ENCODE measurements at places on chromosomes 5 and 9. TPM values are rescaled to one million over a fixed set of nuclear protein-coding genes. Genes with fewer than 3 reads are reported as not detected.

The SLC25A2 gene
- total RNA-seq = 1.9 TPM

The IL9 gene
- total RNA-seq = not detected

The STKLD1 gene
- 2.6 TPM for total RNA-seq

The PCDHGA11 gene
- 12.5 TPM for total RNA-seq

The PRR7 gene
- total RNA-seq = 4.1 TPM

The STOML2 gene
- total RNA-seq = 73.0 TPM

The F12 gene
- total RNA-seq = 5.4 TPM

DNA sequence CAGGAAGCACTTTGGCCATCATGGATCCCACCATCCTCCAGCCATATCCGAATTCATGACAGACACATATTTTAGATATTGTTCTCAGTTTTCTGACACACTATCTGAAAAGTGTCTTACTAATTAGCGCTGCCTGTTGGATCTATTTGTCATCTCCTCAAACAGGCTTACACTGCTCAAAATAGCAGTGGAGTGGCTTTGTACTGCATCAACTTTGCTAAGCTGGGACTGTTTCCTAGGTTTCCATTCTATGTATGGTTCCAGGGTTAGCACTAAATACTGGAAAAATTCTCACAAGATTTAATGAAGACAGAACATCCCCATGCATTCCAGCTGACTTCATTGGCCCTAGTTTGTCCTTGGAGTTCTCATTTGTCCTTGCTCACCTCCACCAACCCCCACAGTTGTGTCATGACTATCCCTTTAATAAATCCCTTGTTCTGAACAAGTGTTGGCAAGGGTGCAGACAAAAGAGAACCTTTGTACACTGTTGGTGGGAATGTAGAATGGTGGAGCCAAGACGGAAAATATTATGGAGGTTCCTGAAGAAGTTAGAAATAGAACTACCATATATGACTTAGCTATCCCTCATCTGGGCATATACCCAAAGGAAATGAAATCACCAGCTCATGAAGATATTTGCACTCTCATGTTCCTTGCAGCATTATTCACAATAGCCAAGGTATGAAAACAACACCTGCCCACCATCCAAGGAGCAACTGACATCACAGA lies 136.5 kb upstream of the RAI14 start:
- no peak overlapping the region for H3K4me3 ChIP-seq
- no peaks in the 10 kb centered on the region for H3K36me3 ChIP-seq
- H3K27me3 ChIP-seq = no peaks in the 10 kb centered on the region
- no peak for DNase-seq
- peaks cover 6% of the 10 kb centered on the region for H3K4me1 ChIP-seq

DNA sequence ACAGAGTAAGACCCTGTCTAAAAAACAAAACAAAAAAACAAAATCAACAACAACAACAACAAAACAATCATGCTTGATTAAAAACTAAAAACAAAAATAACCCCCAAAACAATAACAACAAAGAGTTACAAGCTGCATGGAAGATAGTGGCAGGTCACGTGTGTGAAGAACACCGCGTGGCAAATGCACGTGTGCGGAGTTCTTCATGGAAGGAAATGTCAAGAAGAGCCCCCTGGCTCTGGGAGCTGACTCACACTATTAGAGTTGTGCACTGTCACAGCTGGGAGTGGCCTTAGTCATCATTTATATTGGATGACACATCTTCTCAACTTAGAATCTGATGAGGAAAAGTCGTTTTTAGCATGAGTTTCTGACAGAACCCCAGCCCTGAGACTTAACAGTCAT lies 110.5 kb downstream of the JMY start:
- H3K4me3 ChIP-seq = no peak overlapping the region
- no peak overlapping the region for H3K27ac ChIP-seq
- no peaks in the 10 kb centered on the region for H3K27me3 ChIP-seq
- peaks cover 4% of the 10 kb centered on the region for H3K36me3 ChIP-seq
- no peak for DNase-seq

DNA sequence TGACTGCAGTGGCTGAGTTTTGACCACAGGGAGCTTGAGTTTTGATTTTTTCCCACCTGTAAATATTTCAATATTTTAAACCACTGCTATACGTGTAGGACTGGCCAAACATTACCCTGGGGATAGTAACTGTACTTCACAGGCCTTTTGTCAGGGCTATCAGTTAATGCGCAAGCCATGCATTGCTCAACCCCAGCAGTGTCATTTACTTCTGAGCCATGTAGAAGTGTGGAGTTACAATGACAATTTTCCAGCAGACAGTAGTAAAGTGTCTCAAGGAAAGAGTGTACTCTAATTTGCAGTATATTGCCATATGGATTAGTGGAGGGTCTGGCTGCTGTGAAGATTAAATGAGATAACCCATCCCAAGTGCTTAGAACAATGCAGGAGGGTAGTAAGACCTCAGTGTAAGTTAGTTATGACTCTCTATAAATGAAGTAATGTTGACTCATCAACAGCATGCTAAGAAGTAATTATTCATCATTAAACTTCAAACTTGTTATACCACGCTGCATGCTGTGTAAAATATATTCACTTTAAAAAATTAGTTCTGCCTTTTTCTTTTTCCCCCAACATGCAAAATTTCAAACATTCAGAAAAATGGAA lies 489.2 kb downstream of the KDM4C start:
- no peak overlapping the region for H3K4me3 ChIP-seq
- no peaks in the 10 kb centered on the region for H3K4me1 ChIP-seq
- DNase-seq = no peak

- DNase-seq = no peak
- no peak overlapping the region for H3K4me3 ChIP-seq
- no peak overlapping the region for H3K27ac ChIP-seq
- peaks cover 3% of the 10 kb centered on the region for H3K36me3 ChIP-seq
- H3K4me1 ChIP-seq = no peaks in the 10 kb centered on the region
- H3K27me3 ChIP-seq = no peaks in the 10 kb centered on the region
Measured at GRCh38 chr9:114570742-114571141, 16.8 kb upstream of the ATP6V1G1 start.

GRCh38 chr9:20087481-20087880 lies 298.6 kb upstream of the SLC24A2 start:
- H3K27ac ChIP-seq = no peak overlapping the region
- DNase-seq = no peak
- H3K36me3 ChIP-seq = peaks cover 10% of the 10 kb centered on the region
- no peaks in the 10 kb centered on the region for H3K4me1 ChIP-seq
- no peak overlapping the region for H3K4me3 ChIP-seq

DNA sequence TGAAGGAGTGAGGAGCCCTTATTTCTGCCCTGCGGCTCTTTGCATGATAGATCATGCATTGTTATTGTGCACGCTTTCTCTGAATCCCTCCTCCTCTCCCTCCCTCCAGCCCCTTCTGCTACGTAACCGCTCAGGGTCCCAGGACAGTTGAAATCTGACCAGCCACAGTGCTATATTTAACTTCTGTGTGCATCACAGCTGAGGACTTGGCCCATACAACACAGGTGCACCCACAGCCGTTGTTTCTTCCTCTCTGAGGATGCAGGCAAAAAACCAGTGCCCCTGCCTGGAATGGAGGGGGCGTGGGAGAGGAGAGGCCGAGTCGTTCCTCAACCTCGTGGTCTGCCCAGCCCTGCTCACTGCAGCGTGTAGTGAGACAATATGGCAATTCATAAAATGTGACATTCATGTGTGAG lies 335.6 kb upstream of the CLINT1 start:
- H3K27me3 ChIP-seq = peaks cover 2% of the 10 kb centered on the region
- H3K4me1 ChIP-seq = peaks cover 26% of the 10 kb centered on the region
- H3K36me3 ChIP-seq = peaks cover 6% of the 10 kb centered on the region
- DNase-seq = peak; percentile 53
- peak overlapping the region; percentile 92 for H3K27ac ChIP-seq
- no peak overlapping the region for H3K4me3 ChIP-seq

GRCh38 chr5:18329328-18329727 lies 695.1 kb downstream of the TAF11L14 start:
- H3K36me3 ChIP-seq = peaks cover 4% of the 10 kb centered on the region
- no peak overlapping the region for H3K4me3 ChIP-seq

GRCh38 chr5:157669701-157670097 lies 1.6 kb upstream of the C5orf52 start:
- H3K4me3 ChIP-seq = peak overlapping the region; percentile 96

DNA sequence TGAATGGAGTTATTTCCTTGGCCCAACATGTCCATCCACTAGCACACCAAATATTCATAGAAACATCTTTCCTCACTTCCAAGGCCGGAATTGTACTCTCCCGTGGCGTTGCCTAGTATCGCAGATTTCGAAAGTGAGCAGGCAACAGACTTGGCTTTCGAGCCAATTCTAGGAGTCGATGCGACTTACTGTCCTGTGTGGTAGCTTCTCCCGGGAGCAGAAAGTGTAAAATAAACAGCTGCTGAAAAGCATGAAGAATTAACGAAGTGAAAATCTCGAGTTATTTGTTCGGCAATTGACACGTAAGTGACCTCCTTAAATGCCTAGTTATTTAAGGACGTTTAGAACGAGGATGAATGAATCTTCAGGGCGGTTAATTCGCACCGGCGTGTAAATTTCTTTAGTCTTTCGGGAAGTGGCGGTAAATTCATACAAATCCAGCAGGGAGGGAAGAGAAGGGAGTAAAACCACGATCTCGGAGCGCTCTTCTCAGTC lies 449 bp upstream of the PCSK5 start:
- no peak for DNase-seq
- peaks cover 38% of the 10 kb centered on the region for H3K4me1 ChIP-seq
- H3K27ac ChIP-seq = peak overlapping the region; percentile 86
- peaks cover 9% of the 10 kb centered on the region for H3K27me3 ChIP-seq

DNA sequence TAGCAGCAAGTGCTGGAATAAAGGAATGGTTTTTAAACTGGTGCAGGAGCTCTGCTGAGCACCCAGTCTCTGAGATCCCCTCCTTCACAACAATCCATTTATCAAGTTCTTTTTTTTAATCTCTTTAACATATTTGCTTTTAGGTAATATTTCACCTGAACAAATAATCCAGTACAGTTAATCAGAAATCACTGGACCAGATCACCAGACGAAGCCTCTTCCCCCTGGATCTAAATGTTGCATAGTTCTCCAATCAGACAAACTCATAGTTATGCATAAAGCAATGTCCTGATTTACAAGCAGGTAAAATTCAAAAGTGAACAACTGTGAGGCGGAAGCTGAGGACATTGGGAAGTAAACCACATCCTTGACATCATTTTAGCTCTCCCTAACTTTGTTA lies 657.7 kb upstream of the RORB start:
- DNase-seq = no peak
- no peak overlapping the region for H3K27ac ChIP-seq
- no peaks in the 10 kb centered on the region for H3K36me3 ChIP-seq
- no peak overlapping the region for H3K4me3 ChIP-seq

GRCh38 chr5:123671042-123671441 lies 159.1 kb downstream of the CSNK1G3 start:
- H3K36me3 ChIP-seq = no peaks in the 10 kb centered on the region
- H3K27ac ChIP-seq = no peak overlapping the region
- H3K4me1 ChIP-seq = no peaks in the 10 kb centered on the region

- DNase-seq = no peak
- no peak overlapping the region for H3K4me3 ChIP-seq
- peaks cover 6% of the 10 kb centered on the region for H3K4me1 ChIP-seq
- H3K27ac ChIP-seq = no peak overlapping the region
Measured at GRCh38 chr9:93517331-93517730, 59.1 kb upstream of the PHF2 start.

- no peaks in the 10 kb centered on the region for H3K27me3 ChIP-seq
- H3K36me3 ChIP-seq = no peaks in the 10 kb centered on the region
- no peak for DNase-seq
- H3K4me1 ChIP-seq = no peaks in the 10 kb centered on the region
- no peak overlapping the region for H3K27ac ChIP-seq
Measured at GRCh38 chr9:69554945-69555344, 117.2 kb downstream of the APBA1 start.

- H3K4me3 ChIP-seq = no peak overlapping the region
Measured at GRCh38 chr5:151483647-151484046, 36.2 kb downstream of the SLC36A1 start.

DNA sequence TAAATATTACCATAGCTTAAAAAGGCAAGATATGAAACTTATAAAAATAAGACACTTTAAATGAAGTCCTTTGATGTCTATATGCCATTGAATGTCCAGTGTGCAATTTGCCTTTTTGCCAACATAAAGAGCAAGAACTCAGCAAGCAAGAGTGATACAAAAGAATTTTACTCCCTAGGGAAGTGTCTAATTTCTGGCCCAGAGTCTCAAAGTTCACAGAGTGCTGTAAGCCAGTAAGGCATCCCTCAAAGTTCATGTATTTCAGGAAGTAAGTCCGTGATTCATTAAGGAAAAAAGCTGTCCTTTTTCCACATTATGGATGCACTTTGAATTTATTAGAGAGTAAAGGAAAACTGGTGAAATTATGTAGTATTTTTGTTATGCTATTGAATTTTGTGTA lies 185.2 kb downstream of the CCDC171 start:
- H3K4me1 ChIP-seq = peaks cover 3% of the 10 kb centered on the region
- H3K27me3 ChIP-seq = no peaks in the 10 kb centered on the region
- no peak overlapping the region for H3K4me3 ChIP-seq
- H3K36me3 ChIP-seq = no peaks in the 10 kb centered on the region
- H3K27ac ChIP-seq = no peak overlapping the region
- DNase-seq = no peak

GRCh38 chr5:151664694-151665585 lies 21.8 kb downstream of the SPARC start:
- peaks cover 8% of the 10 kb centered on the region for H3K36me3 ChIP-seq
- H3K27ac ChIP-seq = no peak overlapping the region
- no peak overlapping the region for H3K4me3 ChIP-seq
- no peak for DNase-seq
- no peaks in the 10 kb centered on the region for H3K4me1 ChIP-seq

DNA sequence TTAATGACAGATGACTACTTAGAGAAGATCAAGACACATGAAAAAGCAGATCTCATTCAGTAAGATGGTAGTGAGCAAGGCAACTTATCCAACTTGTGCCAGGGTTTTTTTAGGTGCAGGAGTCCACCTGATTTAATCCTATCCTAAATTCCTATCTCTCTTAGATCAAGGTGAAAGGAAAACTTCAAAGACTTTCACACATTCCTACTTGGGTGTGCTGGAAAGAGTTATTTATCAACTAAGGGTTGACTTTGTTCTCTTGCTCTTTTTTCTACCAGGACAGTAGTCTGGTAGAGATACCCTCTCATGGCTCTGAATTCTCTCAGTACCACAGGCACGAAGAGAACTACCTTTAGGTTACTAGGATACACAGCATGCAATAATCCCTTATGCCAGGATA lies 18.2 kb downstream of the TUT7 start:
- no peak overlapping the region for H3K4me3 ChIP-seq
- no peak overlapping the region for H3K27ac ChIP-seq
- H3K36me3 ChIP-seq = peaks cover 4% of the 10 kb centered on the region
- peaks cover 4% of the 10 kb centered on the region for H3K27me3 ChIP-seq
- no peaks in the 10 kb centered on the region for H3K4me1 ChIP-seq
- DNase-seq = no peak

- no peaks in the 10 kb centered on the region for H3K4me1 ChIP-seq
- no peak for DNase-seq
- no peaks in the 10 kb centered on the region for H3K27me3 ChIP-seq
- no peaks in the 10 kb centered on the region for H3K36me3 ChIP-seq
Measured at GRCh38 chr5:17852740-17853139, 218.5 kb downstream of the TAF11L14 start.

- H3K4me3 ChIP-seq = no peak overlapping the region
- no peak overlapping the region for H3K27ac ChIP-seq
- no peaks in the 10 kb centered on the region for H3K36me3 ChIP-seq
- H3K27me3 ChIP-seq = peaks cover 3% of the 10 kb centered on the region
- peaks cover 66% of the 10 kb centered on the region for H3K4me1 ChIP-seq
Measured at GRCh38 chr5:116452774-116453368, 121.8 kb downstream of the SEMA6A start.

GRCh38 chr5:114435220-114435481 lies 73.3 kb downstream of the KCNN2 start:
- no peak overlapping the region for H3K4me3 ChIP-seq
- no peaks in the 10 kb centered on the region for H3K36me3 ChIP-seq
- H3K27me3 ChIP-seq = peaks cover 1% of the 10 kb centered on the region
- H3K27ac ChIP-seq = no peak overlapping the region
- no peak for DNase-seq

- DNase-seq = no peak
- no peak overlapping the region for H3K4me3 ChIP-seq
- no peaks in the 10 kb centered on the region for H3K27me3 ChIP-seq
Measured at GRCh38 chr9:2817999-2818803, 25.7 kb downstream of the PUM3 start.

All from glutamatergic neuron (in vitro differentiated cells).